ENCODE measurements at places on chromosomes 7 and 10. TPM values are rescaled to one million over a fixed set of nuclear protein-coding genes. Genes with fewer than 3 reads are reported as not detected.

The SFRP4 gene
- not detected for polyA plus RNA-seq

DNA sequence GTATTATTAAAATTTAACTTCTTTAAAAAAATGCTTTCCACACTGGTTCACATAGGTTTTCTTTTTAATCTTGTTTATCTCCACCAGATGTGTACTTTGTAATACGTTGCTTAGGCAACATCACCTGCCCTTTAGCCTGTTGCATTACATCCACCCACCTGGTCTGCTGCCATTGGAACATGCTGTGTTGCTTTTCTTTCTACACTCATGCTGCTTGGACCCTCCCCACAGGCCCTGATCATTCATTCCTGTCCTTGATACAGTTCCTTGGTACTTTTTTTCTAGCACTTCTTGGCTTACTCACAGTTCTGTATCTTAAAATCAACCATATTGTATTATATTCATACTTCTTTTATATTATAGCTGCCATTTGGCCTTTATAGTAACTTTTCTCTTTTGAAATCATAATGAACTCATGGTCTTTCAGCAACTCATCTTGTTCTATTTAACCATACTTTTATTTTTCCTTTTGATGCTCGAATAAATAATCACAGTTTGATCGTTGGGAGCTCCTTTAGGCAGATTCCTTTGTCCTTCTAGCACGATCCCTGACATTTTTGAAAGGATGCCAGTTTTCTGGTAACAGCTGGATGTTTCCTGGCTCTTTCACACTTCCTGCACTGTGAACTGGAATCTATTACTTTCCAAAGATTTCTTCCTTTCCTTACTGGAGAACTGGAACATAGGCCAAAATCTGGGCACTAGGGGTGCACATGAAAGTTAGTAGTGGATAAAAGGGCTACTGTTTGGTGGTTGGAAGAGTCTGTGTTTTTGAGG, 125.1 kb downstream of the CDK14 start:
- peak overlapping the region; percentile 66 for H3K27ac ChIP-seq
- DNase-seq, result no peak
- H3K27me3 ChIP-seq, result no peaks in the 10 kb centered on the region

DNA sequence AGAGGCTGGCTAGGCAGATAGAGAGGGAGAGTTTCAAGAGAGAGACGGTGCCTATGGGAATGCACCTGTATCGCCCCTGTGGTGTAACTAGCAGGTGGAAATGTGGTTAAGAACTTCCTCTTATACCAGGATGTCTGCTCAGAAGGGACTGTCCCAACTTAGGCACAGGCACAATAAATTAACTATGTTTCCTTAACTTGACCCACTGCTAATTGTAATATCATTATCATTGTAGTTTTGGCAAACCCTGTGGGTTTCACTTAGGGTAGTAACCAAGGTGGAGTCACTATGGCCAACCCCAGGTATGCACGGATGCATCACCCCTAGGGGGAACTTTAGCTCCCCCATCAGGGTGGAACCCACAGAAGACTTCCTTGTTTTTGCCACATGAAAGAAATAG, 455.7 kb downstream of the DGKB start:
- no peaks in the 10 kb centered on the region for H3K36me3 ChIP-seq
- no peaks in the 10 kb centered on the region for H3K4me1 ChIP-seq
- H3K27me3 ChIP-seq, result no peaks in the 10 kb centered on the region

GRCh38 chr10:21757185-21757901, 223.3 kb downstream of the MLLT10 start:
- no peak overlapping the region for H3K4me3 ChIP-seq
- no peaks in the 10 kb centered on the region for H3K4me1 ChIP-seq
- H3K27ac ChIP-seq, result no peak overlapping the region
- DNase-seq, result no peak
- peaks cover 14% of the 10 kb centered on the region for H3K36me3 ChIP-seq

The TRPV5 gene
- polyA plus RNA-seq, result not detected

The UCN3 gene
- not detected for polyA plus RNA-seq

The ASIC3 gene
- polyA plus RNA-seq, result not detected

The SEPTIN7 gene
- polyA plus RNA-seq, result 765 TPM

- DNase-seq, result no peak
- no peaks in the 10 kb centered on the region for H3K4me1 ChIP-seq
- peaks cover 11% of the 10 kb centered on the region for H3K27me3 ChIP-seq
- H3K27ac ChIP-seq, result no peak overlapping the region
- no peak overlapping the region for H3K4me3 ChIP-seq
Measured at GRCh38 chr10:28246023-28246422, 56.8 kb downstream of the MPP7 start.

The NACAD gene
- polyA plus RNA-seq, result not detected

The VAX1 gene
- polyA plus RNA-seq, result not detected

GRCh38 chr10:126854726-126855495, 50.3 kb upstream of the DOCK1 start:
- H3K27ac ChIP-seq, result no peak overlapping the region
- H3K27me3 ChIP-seq, result peaks cover 5% of the 10 kb centered on the region
- H3K4me1 ChIP-seq, result no peaks in the 10 kb centered on the region
- DNase-seq, result no peak
- no peaks in the 10 kb centered on the region for H3K36me3 ChIP-seq

The ZPBP gene
- not detected for polyA plus RNA-seq

- no peaks in the 10 kb centered on the region for H3K36me3 ChIP-seq
- peaks cover 45% of the 10 kb centered on the region for H3K4me1 ChIP-seq
- no peak overlapping the region for H3K4me3 ChIP-seq
- peak overlapping the region; percentile 40 for H3K27ac ChIP-seq
Measured at GRCh38 chr10:17427201-17427600, 27.2 kb downstream of the ST8SIA6 start.
